Gastrocnemius medialis (tissue), 4 donors: ENCODE measurements at places on chromosomes 6 and 20. TPM values are rescaled to one million over a fixed set of nuclear protein-coding genes. Genes with fewer than 3 reads are reported as not detected.

GRCh38 chr20:52090035-52090434 lies 101.5 kb downstream of the ZFP64 start:
- no peak for DNase-seq
- no peak overlapping the region for H3K4me3 ChIP-seq
- H3K36me3 ChIP-seq: no peaks in the 10 kb centered on the region
- H3K27me3 ChIP-seq: no peaks in the 10 kb centered on the region
- H3K27ac ChIP-seq: no peak overlapping the region

DNA sequence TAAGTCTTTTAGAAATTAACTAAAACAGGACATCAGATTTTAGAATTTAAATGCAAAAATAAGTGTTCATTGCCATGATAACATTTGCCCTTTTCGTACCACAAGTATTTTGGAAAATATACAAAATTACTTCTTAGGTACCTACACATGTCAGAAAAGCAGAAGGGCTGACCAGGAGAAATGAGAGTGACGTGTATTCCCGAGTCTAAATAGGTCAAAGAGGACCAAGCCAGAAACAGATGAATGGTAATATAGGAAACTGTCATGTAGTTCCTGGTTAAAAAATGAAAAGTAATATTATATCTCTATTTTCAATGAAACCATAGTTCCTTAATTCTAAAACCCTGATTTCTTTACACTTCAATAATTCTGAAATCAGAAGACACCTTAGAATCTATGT lies 126.2 kb downstream of the IPCEF1 start:
- DNase-seq: no peak
- H3K27me3 ChIP-seq: no peaks in the 10 kb centered on the region

GRCh38 chr6:85361643-85362014 lies 88.3 kb upstream of the NT5E start:
- no peaks in the 10 kb centered on the region for H3K36me3 ChIP-seq
- H3K27ac ChIP-seq: no peak overlapping the region
- H3K4me1 ChIP-seq: no peaks in the 10 kb centered on the region

GRCh38 chr6:113805811-113806495 lies 51.2 kb upstream of the MARCKS start:
- DNase-seq: no peak
- no peaks in the 10 kb centered on the region for H3K27me3 ChIP-seq
- H3K36me3 ChIP-seq: no peaks in the 10 kb centered on the region

GRCh38 chr20:1334761-1335160 lies 5.8 kb upstream of the SDCBP2 start:
- no peaks in the 10 kb centered on the region for H3K27me3 ChIP-seq
- H3K27ac ChIP-seq: no peak overlapping the region
- DNase-seq: no peak
- no peak overlapping the region for H3K4me3 ChIP-seq
- no peaks in the 10 kb centered on the region for H3K36me3 ChIP-seq

DNA sequence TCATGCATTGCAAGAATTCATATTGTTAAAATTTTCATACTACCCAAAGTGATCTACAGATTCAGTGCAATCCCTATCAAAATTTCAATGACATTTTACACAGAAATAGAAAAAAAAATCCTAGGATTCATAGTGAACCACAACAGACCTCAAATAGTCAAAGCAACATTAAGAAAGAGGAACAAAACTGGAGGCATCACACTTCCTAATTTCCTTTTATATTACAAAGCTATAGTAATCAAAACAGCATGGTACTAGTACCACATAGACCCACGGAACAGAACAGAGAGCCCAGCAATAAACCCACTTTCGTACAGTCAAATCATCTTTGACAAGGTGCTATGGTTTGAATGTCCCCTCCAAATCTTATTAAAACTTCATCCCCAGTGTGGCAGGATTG lies 39.7 kb downstream of the NTSR1 start:
- no peak overlapping the region for H3K4me3 ChIP-seq
- DNase-seq: no peak
- H3K36me3 ChIP-seq: no peaks in the 10 kb centered on the region

GRCh38 chr6:63610944-63611343 lies 24.7 kb upstream of the PHF3 start:
- no peak overlapping the region for H3K4me3 ChIP-seq
- H3K4me1 ChIP-seq: no peaks in the 10 kb centered on the region
- no peaks in the 10 kb centered on the region for H3K27me3 ChIP-seq

DNA sequence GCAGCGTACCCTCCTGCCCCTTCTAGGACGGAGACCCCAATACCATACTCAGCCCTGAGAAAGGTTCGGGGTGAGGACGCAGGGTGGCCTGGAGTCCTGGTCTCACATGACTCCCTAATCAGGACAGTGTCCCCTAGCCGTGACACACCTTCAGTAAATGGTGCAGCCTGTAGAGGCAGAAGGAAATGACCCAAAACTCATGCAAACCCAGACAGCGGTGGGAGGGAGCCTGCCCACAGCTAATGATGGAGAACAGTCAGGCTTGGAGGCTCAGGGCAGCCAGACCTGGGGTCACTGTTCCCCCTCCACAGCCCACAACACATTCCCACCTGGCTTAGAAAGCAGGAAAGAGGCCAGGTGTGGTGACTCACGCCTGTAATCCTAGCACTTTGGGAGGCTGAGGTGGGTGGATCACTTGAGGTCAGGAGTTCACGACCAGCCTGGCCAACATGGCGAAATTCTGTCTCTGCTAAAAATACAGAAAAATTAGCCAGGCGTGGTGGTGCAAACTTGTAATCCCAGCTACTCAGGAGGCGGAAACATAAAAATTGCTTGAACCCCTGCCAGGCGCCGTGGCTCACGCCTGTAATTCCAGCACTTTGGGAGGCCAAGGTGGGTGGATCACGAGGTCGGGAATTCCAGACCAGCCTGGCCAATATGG lies 8.8 kb upstream of the HMGA1 start:
- no peaks in the 10 kb centered on the region for H3K36me3 ChIP-seq
- H3K4me1 ChIP-seq: peaks cover 11% of the 10 kb centered on the region
- H3K27me3 ChIP-seq: no peaks in the 10 kb centered on the region
- H3K4me3 ChIP-seq: no peak overlapping the region

DNA sequence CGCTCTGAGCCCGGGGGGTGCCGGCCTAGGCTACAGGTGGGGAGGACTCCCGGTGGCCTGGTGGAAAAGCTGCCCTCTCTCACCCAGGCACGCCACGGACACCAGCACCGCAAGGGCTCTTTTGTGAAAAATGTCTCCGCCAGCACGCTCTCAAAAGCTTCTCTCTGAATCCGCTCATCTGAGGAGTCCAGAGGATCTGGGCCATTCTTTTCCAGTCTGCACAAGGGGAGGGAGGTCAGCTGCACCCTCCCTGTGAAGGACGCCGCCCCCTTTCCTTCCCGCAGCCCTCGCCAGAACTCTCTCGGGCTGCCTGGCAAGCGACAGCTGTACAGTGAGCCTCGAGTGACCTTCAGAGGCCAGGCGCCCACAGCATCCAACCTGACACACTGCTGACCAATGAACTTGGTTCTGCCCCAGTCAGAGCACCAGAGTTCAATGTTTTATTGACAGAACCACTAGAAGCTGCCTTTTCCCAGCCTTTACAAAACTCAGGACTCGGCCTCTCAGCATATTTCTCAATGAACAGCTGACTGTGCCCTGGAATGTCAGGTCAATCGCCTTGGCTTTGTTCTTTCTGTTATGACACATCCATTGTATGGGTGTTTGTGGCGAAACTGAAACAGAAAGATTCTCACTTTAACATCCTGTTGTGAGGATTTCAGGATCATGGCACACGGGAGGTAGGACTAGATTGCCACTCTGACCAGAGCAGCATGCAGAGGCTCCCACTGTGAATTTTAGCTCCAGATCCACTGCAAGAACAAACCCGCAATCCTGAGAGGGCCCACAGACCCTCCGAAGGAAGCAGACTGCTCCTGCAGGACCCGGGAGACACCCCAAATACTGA lies 26.7 kb downstream of the SERPINB9 start:
- peak overlapping the region; percentile 66 for H3K27ac ChIP-seq
- peaks cover 11% of the 10 kb centered on the region for H3K4me1 ChIP-seq
- DNase-seq: no peak
- H3K27me3 ChIP-seq: no peaks in the 10 kb centered on the region

GRCh38 chr20:20395903-20396568 lies 28.1 kb downstream of the INSM1 start:
- H3K4me1 ChIP-seq: no peaks in the 10 kb centered on the region
- H3K4me3 ChIP-seq: no peak overlapping the region
- H3K36me3 ChIP-seq: peaks cover 27% of the 10 kb centered on the region
- no peak overlapping the region for H3K27ac ChIP-seq

GRCh38 chr20:58742668-58743566 lies 50.3 kb downstream of the NPEPL1 start:
- DNase-seq: no peak
- H3K4me3 ChIP-seq: no peak overlapping the region
- H3K4me1 ChIP-seq: no peaks in the 10 kb centered on the region
- H3K27ac ChIP-seq: no peak overlapping the region

DNA sequence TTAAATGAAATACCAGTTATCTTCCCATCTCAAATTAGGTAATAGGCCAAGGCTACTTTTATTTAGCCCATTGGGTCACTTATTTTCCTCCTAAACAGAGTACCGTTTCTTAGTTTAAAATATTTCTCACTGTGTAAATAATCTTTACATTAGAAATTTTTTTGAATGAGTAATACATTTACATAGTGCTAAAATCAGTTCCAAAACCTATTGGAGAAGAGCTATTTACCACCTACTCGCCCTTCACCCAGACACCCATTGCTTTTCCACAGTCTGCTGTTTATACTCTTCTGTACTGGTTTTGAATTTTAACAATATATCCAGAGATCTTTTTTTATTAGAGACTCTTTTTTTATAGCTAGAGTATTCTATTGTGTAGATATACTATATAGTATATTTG lies 36.9 kb downstream of the MCM8 start:
- H3K27ac ChIP-seq: no peak overlapping the region
- DNase-seq: no peak
- peaks cover 32% of the 10 kb centered on the region for H3K36me3 ChIP-seq
- no peaks in the 10 kb centered on the region for H3K4me1 ChIP-seq
- no peaks in the 10 kb centered on the region for H3K27me3 ChIP-seq

DNA sequence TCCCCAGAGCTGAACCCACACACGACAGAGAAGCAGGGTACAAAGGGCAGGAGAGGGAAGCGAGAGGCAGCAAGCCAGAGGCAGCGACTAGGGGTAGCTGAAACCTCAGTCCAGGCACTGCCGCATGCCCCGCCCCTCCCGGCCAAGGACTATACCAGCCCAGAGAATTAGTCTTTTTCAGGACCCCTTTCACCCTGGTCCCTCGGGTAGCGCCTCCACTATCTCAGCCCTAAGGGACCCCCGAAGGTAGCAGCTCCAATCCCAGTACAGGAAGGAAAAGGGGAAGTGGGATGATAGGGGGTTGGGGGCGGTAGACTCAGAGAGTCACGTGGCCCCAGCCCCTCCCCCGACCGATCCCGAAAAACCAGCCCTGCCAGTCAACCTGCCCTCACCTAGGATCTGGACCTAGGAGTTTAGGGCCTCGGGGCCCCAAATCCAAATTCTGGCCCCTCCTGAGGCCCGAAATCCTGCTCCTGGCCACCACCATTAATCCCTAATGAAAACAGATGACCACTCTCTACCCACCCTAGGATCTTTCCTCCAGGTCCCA lies 1.3 kb downstream of the RGL2 start:
- DNase-seq: no peak
- H3K27me3 ChIP-seq: no peaks in the 10 kb centered on the region
- peak overlapping the region; percentile 74 for H3K4me3 ChIP-seq
- H3K27ac ChIP-seq: peak overlapping the region; percentile 98
- no peaks in the 10 kb centered on the region for H3K36me3 ChIP-seq

GRCh38 chr6:37492236-37492972 lies 7.3 kb downstream of the CCDC167 start:
- H3K4me3 ChIP-seq: no peak overlapping the region
- H3K27ac ChIP-seq: no peak overlapping the region
- H3K36me3 ChIP-seq: no peaks in the 10 kb centered on the region
- H3K4me1 ChIP-seq: no peaks in the 10 kb centered on the region

GRCh38 chr20:16552015-16552414 lies 21.2 kb downstream of the KIF16B start:
- H3K4me1 ChIP-seq: peaks cover 27% of the 10 kb centered on the region
- no peaks in the 10 kb centered on the region for H3K36me3 ChIP-seq
- no peaks in the 10 kb centered on the region for H3K27me3 ChIP-seq
- no peak for DNase-seq
- H3K27ac ChIP-seq: no peak overlapping the region

GRCh38 chr6:20810727-20811108 lies 276.5 kb downstream of the CDKAL1 start:
- DNase-seq: no peak
- H3K27ac ChIP-seq: no peak overlapping the region
- H3K4me3 ChIP-seq: no peak overlapping the region
- H3K4me1 ChIP-seq: peaks cover 17% of the 10 kb centered on the region

The RIMS1 gene
- not detected for total RNA-seq

The XKR7 gene
- total RNA-seq: not detected

The LBP gene
- total RNA-seq: 3.7 TPM

The SCP2D1 gene
- total RNA-seq: not detected
